ENCODE measurements at places on chromosomes 16 and 17.
A peak's percentile ranks its signal among the peaks of the same experiment; 100 is the strongest.

DNA sequence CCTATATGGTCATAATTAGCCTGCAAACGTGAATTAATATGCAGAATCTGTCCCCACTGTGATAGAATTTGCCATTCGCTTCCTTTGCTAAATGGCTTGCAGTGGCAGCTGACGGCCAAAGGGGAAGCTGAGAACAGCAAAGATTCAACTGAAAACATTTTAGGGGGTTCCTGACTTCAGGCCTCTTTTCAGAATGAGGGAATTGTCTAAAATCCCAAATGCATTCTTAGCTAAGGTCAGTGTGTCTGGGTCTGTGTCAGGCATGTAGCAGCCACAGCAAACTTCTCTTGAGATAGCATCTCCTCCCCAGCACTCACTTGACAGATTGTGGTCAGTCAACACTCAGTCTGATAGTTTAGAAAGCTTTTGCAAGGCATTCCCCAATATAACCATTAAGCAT, 701.1 kb downstream of the WWOX start:
- no peak for DNase-seq

- DNase-seq = no peak
These were observed 67.2 kb downstream of the RPTOR start for GRCh38 chr17:80611816-80612215.

- peak; percentile 76 for DNase-seq
These were observed 652 bp upstream of the SLC25A19 start for GRCh38 chr17:75289832-75290337.

DNA sequence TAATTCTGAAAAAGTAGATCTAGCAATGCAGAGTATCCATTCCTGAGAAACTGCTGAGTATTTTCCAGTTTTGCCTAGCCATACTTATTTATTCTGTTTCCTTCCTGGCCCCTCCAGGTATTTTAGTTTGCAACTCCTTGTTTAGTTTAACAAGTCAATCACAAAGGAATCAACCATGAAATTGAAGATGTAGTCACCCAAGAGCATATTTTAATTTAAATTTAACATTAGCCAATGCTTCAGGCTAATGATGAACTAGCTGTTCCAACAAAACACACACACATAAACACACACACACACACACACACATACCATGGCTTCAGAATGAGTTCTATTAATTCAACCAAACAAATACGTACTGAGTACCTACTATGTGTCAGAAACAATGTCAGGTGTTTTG, 332.8 kb upstream of the ERCC4 start:
- DNase-seq = no peak

DNA sequence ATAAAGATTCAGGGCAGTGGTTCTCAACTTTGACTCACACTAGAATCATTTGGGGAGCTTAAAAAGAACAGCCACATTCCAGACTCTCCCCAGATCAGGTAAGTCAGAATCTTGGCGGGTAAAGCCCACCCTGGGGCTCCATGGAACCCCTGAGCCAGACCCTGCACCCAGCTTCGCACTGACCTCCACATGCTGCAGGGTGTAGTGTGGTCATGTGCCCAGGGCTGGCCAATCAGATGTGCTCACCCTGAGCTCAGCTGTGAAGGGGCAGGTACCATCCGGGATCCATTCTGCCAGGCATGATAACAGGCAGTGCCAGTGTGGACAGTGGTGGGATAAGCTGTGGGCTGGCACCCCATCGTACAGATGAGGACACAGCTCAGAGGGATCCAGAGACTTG, 28.1 kb upstream of the MED9 start:
- no peak for DNase-seq

GRCh38 chr16:27778171-27778925, 228.4 kb downstream of the KATNIP start:
- DNase-seq = no peak

DNA sequence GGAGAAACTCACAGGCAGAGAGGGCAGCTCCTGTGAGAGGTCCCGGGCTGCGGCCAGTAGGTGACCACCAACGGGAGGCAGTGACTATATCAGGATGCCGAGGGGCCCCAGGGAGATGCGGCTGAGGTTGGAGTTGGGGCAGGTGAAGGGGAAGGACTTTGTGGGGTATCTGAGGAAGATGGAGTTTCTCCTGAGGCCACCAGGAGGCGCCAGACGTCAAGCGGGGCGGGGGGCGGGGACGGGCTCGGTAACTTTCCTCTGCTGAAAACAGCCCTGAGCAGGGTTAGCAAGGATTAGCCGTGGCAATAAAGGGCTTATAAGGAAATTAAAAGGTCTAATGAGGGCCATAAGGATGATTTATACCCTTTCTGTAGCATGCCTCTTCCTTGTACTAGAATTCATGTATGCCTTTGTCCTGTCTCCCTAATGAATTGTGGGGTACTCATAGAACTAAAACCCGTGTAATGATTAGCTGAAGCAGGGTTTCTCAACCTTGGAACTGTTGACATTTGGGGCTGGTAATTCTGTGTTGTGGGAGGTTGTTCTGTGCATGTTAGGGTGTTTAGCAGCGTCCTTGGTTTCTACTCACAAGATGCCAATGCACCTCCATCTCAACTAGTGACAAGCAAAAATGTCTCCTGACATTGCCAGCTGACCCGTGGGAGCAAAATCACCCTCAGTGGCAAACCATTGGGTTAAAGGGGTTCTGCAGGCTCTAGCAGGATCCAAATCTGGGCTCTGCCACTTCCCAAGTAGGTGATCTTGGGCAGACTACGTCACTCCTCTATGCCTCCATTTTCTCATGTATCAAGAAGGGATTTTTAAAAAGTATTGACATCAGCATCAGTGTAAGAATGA, 74.8 kb upstream of the GRIN2A start:
- no peak for DNase-seq

DNA sequence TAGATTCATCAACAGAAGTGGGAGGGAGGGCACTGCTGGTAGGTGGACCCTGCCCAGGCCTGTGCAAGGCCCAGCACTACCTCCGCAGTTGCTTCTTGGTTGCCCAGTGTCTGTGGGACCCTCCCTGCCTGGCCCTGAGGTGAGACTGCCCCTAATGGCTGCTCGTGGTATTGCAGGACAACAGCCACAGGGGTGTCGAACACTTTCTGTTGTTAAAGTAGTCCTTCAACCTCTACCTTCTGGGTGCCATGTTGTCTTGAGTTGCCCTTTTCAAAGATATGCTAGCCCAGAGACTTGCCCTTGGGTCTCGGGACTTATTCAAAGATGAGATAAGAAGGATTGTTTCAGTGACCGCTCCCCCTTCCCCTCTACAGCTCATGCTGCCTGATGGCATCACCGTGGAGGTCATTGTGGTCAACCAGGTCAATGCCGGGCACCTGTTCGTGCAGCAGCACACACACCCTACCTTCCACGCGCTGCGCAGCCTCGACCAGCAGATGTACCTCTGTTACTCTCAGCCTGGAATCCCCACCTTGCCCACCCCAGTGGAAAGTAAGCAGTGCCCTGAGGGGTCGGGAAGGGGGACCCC, 29.1 kb downstream of the AKAP1 start:
- DNase-seq = peak; percentile 18

GRCh38 chr17:9364837-9365430, 210.7 kb downstream of the STX8 start:
- DNase-seq = no peak

- DNase-seq = no peak
These were observed 15.4 kb downstream of the COG1 start for GRCh38 chr17:73208139-73208827.

DNA sequence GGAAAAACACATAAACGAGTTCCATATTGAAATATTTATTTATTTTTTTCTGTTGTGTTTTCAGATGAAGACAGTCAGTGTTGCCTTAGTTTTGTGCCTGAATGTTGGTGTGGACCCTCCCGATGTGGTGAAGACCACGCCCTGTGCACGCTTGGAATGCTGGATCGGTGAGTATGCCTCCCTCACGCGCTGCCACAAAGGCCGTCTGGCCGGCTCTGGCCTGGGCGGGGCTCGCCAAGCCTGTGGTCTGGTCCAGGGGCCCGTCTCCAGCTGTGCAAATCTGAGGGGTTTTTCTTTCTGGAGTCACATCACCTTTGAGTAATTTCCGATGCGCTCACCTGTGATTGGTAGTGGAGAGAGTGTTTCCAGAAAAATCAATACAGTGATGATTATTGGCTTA, 81.0 kb downstream of the RPTOR start:
- no peak for DNase-seq

DNA sequence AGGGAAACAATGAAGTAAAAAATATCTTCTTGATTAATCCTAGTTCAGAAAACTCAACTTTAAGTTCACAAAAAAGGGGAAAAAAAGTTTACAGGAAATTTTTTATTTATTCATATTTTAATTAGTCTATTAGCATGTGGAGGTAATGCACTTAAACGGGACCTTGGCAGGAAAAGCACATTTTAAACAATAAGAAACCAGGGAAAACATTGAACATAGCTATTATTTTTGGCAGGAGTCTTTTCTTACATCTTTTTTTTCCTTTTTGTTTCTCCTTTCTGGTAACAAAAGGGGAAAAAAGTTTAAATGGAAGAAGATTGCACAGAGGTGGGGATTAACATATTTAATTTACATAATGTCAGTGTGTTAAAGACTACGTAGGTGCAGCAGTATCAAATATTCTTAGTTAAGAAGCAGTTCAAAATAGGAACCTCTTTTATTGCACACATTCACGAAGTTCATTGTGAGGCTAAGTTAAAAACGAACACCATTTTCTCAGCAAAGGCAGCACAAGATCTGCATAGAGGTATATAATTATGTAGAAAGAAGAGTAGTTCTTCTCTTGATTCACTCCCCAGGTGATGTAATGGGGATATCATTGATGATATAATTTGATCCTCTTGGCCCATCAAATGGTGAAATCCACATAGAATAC, 940.5 kb downstream of the CDH11 start:
- DNase-seq = no peak

DNA sequence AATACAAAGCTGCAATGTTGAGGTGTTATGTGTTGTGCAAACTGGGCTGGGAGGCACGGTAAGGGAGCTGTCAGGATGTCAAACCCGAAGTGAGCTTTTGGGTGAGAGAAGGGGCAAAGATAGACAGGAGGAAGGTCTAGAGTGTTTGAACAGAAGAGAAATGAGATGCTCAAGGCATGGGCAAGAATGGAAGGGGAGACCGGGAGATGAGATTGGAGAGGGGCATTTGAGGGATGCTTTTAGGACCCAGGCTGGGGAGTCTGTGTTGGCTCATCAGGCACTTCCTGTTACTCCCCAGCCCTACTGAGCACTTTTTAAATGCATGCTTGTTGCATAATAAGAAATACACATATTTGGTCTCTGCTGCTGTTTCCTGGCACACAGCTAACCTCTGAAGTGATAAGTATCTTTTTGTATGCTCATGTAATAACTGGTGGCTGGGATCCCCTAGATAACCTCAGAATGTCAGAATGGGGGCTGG, 13.7 kb downstream of the UNC45B start:
- no peak for DNase-seq

- no peak for DNase-seq
These were observed 22.2 kb downstream of the WIPF2 start for GRCh38 chr17:40241252-40241834.

DNA sequence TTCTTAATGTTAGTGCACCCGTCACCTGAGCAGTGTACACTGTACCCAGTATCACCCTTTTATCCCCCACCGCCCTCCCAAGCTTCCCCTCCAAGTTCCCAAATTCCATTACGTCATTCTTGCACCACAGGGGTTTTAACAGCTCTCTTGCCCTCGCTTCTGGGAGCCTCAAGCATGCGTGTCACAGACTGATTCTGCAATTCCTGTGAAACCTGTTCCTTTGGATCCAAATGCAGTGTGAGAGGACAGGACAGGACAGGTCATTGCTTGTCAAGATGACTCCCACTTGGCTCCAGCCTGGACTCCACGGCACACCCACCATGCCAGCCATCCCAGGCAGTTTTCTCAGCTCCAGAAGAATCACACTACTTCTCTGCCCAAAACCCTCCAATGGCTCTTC, 44.1 kb downstream of the CYB5D2 start:
- no peak for DNase-seq

DNA sequence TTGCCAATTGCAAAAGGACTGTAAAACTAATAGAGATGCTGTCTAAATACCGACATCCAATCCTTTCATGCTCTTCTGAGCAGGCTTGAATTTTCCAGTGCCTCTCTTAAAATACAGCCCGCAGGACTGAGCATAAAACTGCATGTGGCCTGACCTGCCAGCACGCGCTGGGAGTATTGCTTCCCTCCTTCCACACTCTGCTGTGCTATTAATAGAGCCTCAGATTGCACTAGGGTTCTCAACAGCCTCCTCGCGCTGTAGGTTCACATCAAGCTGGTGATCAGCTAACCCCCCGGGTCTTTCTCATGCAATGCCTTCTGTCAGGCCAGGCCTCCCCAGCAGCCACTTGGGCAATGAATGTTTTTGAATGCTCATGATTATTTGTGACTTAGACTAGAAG, 14.2 kb upstream of the MSI2 start:
- DNase-seq = no peak

- DNase-seq = no peak
These were observed 1287.9 kb downstream of the CDH8 start for GRCh38 chr16:60748366-60748765.

DNA sequence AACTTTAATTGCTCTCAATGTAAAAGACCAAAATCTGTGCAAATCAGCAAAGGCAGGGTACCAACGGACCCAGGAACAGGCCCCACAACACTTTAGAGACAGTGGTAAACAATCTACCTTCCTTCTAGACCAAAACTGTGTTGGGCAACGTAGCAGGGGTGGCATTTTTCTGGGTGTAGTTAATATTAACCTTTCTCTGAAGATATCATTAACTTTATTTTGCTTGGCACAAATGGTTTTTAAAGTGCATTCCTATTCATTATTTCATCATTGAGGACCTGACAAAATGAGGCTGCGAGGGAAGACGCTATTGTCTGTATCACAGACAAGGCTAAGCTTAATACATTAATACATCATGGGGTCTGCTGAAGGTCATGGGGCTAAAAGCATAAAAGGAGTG, 37.9 kb upstream of the TRAP1 start:
- no peak for DNase-seq

- DNase-seq = peak; percentile 42
These were observed 26.4 kb downstream of the KIFC3 start for GRCh38 chr16:57775661-57776469.

DNA sequence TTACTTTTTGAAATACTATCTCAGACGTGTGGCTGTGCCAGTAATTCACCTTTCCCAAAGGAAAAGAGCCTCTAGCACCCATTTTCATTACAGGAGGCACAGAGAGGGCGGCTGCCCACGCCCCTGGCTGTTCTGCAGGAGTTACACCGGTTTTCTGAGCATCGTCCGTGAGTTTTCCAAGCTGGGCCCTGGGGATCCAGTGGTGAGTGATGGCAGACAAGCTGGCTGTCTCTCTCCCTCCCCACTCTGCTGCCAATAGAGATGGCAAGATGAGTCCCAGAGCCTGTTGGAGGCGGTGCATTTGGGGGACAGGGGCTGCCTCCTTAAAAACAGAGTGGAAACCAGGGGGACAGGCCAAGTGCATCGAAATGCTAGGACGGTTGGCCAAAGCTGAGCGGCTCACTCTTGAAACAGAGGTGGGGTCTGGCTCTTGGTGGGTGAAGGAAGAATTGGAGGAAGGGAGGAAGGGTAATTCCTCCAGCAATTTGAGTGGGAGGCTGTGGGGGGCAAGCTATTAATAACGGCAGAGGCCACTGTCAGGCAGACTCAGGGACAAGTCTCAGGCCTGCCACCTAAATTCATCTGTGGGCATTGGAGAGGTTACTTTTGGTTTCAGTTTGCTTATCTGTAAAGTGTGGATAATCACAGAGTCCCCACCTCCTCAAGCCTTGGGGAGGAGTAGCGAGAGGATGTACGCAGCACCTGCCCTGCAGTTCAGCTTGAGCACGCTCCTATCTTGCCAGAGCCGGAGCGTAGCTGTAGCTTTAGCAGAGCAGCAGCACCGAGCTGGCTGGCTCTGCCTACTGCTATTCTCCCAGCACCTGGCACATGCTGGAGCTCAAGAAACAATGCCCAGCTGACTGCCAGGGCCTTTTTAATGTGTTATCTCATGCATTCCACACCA, 7.5 kb upstream of the NOS2 start:
- no peak for DNase-seq

GRCh38 chr16:66264311-66265047, 102.0 kb upstream of the CDH5 start:
- peak; percentile 21 for DNase-seq

Measured in hypothalamus (tissue), 51 donors.